ENCODE measurements at places on chromosomes 11 and 22.

DNA sequence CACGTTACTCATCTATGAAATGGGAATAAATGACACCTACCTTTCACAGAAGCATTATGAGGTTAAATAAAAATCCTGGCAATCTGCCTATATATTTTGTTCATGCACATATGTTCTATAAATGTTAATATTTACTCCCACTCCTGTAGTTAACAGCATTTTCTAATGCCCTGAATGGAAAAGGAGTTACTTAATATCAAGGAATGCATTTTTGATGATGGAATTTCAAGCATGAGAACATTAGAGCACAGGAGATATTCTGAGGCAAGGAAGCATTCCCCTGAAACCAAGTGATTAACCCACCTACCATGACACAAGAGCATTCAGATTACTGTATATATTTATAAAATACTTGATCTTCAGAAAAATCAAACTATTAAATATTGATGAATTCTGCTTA is 102.1 kb downstream of the ARHGAP32 start:
- no peak for DNase-seq

DNA sequence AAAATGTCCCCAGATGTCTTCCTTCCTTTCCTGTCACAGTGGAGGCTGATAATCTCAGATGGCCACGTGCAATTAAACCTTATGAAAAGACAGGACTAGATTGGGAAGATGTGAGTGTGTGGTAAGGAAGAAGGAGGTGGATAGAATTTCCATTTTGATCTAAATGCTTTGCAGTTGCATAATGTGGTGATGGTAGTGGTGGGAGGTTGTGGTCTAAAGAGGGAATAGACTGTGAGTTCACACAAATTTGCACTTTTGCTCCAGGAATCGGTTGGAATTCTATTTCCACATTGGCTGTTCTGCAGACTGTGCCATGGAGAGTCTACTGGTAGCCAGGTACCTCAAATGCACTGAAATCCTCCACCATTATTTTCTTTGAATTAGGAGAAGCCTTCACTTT is 93.3 kb downstream of the ZBTB16 start:
- no peak for DNase-seq

- DNase-seq, result peak; percentile 32
Measured at GRCh38 chr22:36277482-36278291, 24.8 kb downstream of the APOL1 start.

GRCh38 chr11:68905421-68906360 is 2.0 kb downstream of the IGHMBP2 start:
- no peak for DNase-seq

DNA sequence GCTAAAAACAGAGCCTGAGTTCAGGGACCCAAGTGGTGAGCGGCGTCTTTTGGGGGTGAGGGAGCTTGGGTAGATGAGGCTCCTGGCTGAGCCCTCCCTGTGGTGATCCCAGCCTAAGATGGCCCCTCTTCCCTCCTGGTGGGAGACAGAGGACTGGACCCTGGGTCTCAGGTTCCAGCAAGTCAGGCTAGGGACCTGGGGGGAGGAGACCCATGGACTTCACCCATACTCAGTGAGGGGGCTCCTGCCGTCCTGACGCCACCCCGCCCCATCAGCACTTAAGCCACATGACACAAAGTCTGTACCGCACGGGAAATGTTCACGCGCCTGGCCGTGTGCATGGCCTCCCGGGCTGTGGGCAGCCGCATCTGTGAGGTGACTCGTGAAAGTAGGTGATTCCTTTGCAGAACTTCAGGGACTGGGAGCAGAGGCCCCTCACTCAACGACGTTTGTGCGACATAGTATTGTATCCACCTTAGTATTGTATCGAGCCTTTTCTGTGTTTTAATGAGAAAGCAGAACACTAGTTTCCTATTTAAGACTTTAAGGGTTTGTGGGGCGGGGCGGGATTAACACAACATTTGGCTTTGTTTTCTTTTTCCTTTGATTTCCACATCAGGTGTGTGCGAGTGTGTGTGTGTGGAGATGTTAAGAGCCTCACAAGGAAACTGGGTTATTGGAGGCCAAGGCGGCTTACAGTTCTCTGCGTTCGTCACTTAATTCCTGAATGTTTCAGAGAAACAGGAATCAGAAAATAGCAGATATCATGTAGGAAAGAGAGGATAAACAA is 18.4 kb upstream of the TMEM191C start:
- no peak for DNase-seq

DNA sequence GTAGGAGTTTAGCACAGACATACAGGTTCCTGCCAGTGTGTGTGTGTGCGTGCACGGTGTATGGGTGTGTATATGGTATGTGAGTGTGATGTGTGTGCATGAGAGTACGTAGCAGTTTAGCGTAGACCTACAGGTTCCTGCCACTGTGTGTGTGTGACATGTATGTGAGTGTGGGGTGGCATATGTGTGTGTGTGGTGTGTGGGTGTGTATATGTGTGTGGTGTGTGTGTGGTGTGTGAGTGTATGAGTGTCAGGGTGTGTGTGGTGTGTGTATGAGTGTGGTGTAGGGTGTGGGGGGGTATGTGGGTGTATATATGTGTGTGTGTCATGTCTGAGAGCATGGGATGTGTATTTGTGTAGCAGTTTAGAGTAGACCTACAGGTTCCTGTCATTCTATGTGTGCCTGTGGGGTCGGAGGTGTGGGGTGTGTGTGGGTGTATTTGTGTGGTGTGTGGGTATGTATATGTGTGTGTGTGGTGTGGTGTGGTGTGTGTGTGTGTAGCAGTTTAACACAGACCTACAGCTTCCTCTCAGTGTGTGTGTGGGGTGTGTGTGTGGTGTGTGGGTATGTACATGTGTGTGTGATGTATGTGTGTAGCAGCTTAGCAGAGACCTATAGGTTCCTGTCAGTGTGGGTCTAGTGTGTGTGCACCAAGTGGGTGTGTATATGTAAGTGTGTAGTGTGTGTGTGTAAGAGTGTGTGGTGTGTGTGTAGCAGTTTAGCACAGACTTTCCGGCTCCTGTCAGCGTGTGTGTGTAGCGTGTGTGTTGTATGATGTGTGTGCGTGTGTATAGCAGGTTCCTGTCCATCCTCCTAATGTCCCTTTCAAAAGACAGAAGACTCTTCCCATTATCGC is 31.8 kb upstream of the TBCEL start:
- DNase-seq, result no peak

DNA sequence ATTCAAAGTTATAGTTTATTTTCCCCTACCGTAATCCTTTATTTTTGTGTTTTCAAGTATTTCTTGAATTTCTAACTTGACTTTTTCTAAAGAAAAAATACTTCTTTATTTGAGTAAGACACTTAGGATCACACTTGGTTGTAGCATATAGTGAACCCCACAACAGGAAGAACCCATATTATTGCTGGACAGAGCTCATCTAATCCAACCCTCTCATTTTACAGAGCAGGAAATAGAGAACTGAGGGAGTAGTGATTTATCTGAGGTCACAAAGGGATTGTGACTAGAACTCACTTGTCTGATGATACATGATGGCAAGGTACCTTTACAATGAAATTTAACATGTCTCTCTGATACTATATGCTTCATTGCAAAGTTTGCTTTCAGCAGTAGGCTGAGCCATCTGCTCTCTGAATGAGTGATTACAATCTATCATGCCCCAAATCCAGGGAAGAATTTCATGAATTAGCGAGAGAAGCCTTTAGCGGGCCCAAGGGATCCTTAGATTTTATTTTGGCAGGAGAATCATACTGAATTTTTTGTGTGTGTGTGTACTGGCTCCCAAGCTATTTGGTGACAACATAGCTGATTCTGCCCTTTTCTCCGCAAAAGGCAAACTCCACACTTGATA is 9.8 kb downstream of the SLC17A6 start:
- no peak for DNase-seq

- DNase-seq, result no peak
Measured at GRCh38 chr11:235609-235996, 539 bp downstream of the SIRT3 start.

GRCh38 chr11:126318574-126319373 is 14.9 kb downstream of the DCPS start:
- DNase-seq, result peak; percentile 94

DNA sequence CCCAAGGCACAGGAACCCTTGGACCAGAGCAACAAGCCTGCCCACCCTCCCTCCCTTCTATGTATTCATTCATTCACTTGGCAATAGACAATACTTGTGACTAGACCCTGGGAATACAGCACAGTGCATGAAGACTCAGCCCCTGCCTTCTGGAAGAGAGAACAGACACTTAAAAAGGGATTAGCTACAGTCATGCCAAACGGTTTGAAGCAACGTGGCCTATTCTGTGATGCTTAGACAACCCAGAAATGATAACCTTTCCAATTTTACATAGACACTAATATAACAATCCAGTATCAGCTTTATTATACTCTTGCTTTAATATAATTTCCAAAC is 52.6 kb downstream of the KREMEN1 start:
- no peak for DNase-seq

DNA sequence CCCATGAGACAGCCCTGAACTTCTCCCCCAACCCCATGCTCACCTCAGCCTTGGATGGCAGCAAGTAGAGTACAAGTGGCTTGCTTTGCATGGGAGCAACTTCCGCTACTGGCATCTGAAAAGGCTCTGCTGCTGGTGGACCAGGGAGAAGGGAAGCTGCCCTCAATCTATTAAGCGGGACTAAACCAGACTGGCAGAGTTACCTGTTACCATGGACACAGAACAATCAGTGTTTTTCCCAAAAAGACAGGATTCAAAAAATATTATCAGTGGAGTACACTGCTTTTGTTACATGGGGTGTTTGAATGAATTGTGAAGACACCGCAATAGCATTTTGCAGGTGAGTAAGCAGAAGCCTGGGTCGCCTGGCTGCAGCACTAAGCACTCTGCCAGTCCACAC is 631.4 kb upstream of the B3GAT1 start:
- no peak for DNase-seq

DNA sequence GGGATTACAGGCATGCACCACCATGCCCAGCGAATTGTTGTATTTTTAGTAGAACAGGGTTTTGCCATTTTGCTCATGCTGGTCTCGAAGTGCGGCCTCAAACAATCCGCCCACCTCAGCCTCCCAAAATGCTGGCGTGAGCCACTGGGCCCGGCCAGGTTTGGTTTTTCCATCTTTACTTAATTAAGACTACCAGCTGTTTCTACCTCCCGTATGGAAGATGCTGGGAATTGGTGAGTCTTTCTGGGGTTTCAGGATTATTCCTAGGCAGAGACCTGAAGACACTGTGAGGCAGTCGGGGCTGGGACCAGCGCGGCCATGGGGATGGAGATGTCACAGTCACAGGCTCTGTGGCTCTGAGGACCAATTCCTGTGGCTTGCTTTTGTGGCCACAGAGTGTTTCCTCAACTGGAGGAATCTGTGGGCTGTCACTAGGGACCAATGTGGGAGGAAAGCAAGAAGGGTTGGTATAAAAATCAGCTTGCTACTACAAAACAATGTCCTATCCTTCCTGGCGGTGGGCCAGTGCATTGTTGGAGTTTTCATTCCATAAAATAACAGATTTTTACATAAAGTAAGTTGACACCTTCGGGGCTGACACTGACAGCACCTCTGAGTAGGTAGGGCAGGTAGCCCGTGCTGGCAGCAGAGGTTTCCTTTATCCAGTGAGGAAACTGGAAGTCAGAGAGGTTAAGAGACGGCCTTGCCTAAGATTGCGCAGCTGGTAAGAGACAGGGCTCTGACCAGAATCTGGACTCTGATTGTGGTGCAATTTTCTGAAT is 8.4 kb upstream of the FTH1 start:
- DNase-seq, result no peak

DNA sequence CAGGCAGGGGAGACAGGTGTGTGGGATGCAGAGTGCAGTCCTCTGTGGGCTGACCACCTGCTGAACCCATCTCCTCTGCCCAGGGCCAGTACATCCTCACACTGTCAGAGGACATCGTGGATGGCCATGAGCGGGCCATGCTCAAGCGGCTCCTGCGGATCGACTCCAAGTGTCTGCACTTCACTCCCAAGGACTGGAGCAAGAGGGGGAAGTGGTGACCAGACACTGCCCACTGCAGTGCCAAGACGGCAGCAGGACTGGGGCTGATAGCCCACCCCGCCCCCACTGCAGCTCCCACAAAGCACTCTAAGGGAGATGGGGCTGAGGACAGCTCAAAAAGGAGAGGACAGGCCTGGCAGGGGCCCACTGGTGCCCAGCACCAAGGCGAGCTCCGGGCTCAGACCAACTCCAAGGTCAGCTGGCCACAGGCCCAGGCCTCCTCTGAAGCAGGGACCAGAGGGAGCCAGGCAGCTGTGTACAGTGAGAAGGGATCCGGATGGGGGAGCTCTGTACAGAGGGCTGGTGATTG is 1.6 kb downstream of the RNASEH2C start:
- no peak for DNase-seq

DNA sequence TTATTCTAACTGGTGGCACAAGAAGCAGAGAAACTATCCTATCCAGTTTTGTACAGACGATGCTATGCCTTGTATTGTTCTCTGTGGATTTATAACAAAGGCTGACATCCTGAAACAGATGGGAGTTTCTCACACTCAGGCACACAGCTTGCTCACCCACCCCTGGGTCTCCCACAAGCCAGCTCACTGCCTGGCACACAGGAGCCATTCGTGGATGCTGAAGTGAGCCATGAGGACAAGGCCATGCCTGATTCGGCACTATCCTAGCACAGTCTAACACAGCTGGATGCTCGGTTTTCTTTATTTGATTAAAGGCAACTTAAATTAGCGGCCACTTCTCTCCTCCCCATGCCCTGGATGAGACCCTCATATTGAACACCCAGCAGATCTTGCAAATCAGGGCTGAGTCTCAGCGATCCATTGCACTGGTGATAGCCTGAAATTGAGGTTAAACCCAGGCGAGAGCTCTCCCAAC is 25.7 kb upstream of the TMPRSS4 start:
- DNase-seq, result no peak

DNA sequence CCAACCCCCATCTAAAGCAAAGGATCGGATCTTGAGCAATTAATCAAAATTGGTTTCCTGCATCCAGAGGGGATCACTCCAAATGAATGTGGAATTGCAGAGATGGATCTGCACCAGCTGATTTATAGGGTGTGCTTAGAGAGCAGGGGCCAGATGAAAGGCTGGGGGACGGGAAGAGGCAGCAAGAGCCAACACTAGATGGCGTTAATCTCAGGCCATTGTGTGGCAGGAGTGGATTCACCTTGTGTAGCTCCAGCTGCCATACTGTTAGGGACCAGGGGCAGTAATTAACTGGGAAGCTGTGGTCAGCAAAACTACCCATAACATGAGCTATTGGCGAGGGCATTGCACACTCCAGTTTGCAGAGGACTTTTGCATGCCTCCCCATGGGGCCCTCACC is 35.6 kb downstream of the SERPINH1 start:
- DNase-seq, result no peak

DNA sequence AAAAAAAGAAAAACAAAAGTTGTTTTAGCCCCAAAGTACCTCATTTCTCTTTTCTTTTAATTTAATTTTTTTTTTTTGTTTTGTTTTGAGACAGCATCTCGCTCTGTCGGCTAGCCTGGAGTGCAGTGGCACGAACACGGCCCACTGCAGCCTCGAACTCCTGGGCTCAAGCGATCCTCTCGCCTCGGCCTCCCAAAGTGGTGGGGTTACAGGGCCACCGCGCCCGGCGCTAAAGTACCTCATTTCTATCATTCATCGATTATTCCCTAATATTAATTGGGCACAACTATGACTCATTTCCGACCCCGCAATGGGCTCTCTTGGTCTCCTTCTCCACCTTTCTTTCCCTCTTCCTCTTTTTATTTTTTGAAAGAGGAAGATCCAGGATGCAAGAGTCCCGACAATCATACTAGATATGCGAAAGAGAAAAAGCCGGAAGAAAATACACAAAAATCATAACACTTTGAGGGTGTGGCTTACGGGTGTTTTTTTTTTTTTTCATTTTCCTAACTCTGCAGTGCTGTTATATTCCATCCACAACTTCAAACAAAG is 475 bp upstream of the AIP start:
- no peak for DNase-seq

All from GDM1 (cell line).